ENCODE measurements at places on chromosomes 3 and 15.

DNA sequence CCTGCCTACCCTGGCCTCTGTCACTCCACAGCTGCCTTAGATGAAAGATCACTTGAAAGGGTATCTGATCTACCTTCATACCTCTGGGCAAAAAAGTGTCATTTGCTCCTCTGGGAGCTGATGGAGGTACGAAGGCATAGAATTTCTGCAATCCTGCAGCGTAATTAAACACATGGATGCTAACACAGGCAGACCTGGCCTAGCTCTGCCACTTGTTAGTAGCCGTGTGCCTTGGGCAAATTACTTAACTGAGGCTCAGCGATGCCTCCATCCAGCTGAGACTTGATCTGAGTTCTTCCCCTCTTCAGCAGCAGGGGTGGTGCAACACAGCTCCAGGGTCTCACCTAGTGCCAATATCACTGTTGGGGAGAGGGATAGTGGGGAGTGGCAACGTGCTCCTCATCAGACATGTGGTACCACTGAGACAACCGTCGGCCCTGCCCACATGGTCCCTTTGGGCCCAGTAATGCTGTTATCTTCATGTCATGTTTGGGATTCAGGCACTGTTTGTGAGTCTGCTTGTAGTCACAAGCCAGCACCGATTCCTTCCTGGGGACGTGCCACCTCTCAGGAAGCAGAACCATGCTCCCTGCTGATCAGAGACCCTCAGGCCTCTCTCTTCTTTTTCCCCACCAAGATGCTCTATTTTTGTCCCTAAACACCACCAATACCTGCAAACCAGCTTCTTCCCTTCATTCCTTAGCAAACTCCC is 34.1 kb upstream of the PIAS1 start:
- no peak for DNase-seq

DNA sequence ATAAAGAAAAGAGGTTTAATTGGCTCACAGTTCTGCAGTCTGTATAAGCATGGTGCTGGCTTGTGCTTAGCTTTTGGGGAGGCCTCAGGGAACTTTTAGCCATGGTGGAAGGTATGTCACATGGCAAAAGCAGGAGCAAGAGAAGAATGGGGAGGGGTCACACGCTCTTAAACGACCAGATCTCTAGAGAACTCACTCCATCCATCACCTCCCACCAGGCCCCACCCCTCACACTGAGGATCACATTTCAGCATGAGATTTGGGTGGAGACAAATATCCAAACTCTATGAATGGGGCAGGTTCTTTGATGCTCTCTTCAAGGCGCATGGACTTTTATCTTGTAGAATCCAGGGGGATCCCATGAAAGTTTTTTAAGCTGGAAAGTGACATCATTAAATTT is 75.7 kb downstream of the ITPR1 start:
- no peak for DNase-seq

GRCh38 chr15:69648775-69649735 is 196.4 kb downstream of the RPLP1 start:
- DNase-seq: no peak

DNA sequence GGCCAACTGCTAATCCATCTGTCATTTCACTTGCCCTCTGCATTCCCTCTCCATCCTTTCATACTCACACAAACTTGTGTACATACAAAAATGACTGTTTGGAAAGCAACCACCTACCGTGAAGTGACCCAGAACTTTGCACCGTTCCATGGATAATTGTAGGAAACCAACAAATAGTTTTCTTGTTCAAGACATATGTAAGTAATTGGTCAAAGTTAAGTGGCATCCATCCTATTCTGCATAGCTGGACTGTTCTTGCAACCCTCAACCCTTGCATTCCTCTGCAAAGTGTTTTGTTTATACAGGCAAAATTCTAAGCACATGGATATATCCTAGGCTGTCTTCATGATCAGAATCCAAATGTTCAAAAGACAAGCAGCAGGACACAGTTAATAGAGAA is 592.5 kb downstream of the MECOM start:
- no peak for DNase-seq

- DNase-seq: no peak
Observed at GRCh38 chr3:175489406-175489805, 630.3 kb downstream of the NAALADL2 start.

DNA sequence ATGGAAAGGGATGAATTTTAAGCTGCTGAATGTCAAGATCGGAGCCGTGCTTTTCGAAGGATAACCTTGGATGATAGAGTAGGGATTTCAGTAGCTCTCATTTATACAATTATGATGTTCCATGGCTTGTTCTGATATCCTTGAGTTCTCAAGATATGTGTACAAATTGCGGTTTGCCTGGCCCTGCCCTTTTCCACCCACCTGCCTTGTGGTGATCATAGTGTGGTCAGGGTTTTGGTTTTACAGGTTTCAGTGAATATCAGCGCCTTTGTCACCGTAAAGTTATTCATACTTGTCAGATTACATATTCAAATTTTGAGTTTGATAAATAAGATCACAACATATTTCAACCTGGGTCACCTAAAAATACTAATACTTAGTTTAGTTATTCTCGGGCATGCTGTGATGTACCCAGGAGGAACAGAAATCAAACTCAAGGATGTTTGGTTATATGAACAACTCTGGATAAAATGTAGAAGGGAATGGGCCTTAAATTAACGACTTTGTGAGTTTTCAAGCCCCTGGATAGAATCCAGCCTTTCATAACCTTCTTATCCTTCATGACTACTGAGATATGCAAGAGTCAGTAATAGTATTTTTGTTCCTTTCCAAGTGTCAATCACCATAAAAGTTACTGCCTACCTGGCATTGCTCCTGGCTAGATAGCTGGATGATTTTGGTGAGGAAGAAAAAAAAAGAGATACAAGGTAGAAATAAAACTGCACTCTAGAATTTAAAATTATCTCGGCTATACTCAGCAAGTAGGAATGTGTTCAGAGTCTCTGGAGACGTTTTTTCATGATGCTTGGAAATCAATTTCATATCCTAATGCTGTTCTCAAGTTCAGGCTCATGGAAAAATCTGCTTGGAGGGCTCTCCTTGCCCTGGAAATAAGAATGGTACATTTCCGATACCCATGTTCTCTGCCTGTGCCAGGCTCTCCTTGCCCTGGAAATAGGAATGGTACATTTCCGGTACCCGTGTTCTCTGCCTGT is 209.2 kb upstream of the TPRG1 start:
- no peak for DNase-seq

GRCh38 chr3:53719796-53720195 is 126.4 kb downstream of the CHDH start:
- DNase-seq: no peak

- no peak for DNase-seq
Observed at GRCh38 chr3:9135930-9136525, 113.4 kb downstream of the SRGAP3 start.

DNA sequence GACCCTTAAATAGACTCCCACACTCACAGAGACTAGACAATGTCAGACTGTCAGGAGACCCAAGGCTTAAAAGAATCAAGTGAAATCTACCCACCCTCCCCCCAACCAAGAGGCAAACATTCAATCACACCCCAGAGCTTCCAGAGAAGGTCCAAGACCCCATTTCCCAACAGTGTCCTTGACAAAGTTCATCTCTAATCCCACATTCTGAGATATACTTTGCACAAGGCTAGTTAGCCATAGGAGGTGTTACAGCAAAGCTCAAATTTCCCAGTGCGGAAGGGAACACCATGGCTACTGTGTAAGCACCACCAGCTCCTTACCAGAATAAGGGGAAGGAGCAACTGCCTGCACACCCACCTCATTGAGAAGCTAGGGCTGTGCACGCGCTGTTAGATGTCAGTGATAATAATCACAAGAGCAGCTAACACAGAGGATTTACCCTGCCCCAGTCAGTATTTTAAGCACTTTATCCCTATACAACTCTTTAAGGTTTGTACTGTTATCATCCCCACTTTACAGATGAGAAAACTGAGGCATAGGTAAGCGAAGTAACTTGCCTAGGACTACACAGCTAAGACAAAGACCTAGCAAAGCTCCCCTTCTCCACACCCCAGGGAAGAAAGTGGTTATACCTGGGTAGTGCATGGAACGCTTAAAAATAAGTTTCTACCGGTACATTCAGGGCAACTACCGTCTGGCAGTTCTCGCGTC is 17.3 kb downstream of the SPATA12 start:
- no peak for DNase-seq

- no peak for DNase-seq
Observed at GRCh38 chr3:52190294-52191074, 7.5 kb upstream of the ALAS1 start.

DNA sequence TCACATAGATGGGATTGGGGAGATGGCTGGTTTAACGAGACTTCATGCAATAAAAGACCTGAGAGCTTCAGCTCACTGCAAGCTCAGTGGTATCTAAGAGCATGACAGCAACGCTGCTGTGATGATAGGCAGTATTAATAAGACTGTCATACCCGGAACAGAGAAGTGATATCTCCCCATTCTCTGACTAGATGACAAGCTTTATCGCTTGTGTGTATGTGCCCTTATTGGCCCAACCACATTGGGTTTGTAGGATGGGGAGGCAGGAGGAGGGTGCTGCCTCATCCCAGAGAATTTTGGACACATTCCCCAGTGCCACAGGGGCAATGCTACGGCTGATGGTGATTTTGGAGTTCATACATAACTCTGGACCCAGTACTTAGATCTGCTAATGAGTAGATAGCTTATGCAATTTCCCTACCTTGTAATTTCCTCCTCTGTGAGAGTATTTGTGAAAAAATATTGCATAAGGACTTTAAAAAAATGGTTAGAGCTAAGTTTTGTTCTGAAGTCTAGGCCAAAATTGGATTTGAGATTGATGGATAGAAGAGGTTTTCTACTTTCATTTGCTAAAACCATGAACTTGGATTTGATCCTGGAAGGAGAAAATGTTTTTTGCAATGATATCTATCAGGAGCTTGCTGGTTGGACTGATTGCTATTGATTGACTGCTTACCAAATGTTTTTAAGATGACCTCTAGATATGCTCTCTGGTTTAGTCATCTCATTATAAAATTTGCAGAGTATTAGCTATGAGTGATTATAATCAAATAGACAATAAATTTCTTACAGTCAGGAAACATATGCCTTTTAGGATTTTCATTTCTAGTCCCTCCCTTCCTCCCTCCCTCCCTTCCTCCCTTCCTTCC is 14.0 kb upstream of the TMEM212 start:
- no peak for DNase-seq

GRCh38 chr3:195063581-195064193 is 207.3 kb downstream of the XXYLT1 start:
- DNase-seq: no peak

DNA sequence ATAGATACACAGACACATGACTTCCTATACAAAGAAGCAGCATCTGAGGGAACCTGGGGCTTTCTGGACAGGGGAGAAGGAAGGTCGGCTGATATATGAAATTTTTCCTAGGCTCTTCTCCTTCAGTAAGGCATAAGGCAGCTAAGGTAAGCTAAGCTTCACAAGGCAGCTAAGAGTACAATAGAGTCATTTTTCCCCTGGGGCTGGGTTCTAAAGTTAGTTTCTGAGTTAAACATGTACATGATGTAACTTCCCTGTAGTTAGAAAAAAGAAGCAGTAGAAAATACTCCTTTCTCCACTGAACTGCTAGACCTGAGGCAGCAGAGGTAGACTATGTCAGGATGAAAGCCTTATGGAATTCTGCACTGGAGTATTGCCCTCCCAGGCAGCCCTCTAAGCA is 109.6 kb downstream of the PLD1 start:
- DNase-seq: no peak

GRCh38 chr3:112086875-112087524 is 811 bp downstream of the C3orf52 start:
- DNase-seq: no peak

- DNase-seq: no peak
Observed at GRCh38 chr3:147359177-147360050, 46.9 kb downstream of the ZIC4 start.

- DNase-seq: no peak
Observed at GRCh38 chr3:126476166-126477060, 722 bp upstream of the ZXDC start.

DNA sequence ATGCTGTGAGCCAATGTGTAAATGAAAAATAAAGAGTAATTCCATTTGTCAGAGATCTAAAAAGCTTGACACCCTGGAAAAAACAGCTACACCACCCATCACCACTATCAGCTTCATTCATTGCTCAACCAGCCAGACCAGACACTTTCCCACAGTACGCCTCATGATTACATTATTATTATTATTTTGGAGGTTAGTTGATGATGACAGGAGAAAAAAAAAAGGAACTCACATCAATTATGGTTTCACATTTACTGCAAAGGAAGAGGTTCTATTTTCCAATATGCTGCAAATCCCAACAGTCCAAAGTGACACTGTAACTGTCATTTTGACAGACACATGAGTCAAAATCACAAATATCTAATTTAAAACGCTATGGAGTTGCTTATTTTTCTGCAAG is 134.7 kb upstream of the TSC22D2 start:
- no peak for DNase-seq

GRCh38 chr15:62578546-62578945 is 413.5 kb upstream of the C2CD4B start:
- DNase-seq: no peak

DNA sequence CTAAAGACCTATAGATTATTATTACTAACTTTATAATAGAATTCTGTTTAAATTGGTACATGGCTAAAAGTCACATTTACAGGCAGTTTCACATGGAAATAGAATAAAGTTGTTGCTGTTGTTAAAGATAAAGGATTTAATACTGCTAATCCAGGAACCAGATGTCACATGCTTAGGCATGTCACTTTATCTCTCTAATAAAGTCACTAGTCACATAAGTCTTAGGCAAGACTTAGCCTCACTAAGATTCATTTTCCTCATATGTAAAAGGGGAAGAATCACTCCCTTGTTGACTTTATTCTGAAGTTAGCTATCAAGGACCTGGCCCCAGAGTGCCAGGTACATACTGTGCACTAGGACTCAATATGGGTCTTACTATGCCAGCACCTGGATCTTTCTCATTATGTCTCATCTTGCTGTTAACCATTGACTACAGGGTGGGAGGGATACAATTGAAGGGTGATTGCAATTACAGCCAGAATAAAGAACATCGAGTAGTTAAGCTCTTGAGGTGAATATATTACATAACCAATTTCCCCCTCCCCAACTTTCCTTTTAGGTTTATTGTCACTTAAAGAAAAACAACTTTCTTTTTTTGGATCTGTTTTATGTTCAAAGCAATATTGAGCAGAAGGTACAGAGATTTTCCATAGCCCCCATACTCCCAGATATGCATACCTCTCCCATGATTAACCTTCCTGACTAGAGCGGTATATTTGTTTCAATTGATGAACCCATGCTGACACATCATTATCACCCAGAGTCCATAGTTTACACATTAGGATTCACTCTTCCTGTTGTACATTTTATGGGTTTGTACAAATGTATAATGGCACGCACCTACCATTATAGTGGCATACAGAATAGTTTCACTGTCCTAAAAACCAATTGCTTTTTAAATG is 36.6 kb downstream of the LNP1 start:
- DNase-seq: no peak

DNA sequence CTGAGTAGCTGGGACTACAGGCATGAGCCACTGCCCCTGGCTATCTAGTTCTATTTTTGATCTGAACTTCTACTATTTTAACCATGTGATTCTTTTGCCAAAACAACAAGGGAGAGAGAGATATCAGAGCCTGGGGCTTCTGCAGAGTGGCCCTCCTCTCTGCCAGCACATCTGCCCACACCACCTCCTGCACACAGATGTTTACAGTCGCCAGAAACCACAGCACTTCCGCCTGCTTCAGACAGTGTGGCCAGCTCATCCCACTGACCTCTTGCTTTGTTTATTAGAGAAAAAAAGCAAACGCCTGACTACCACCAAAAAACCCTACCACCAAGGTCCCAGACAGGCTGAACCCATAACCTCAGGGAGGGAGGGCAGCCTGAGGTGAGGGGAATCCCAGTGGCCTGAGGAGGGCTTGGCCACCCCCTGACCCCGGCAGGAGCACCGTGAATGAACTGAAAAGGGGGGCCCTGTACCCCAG is 85.9 kb upstream of the ABHD2 start:
- DNase-seq: no peak

GRCh38 chr15:95825671-95826411 is 504.7 kb upstream of the NR2F2 start:
- DNase-seq: no peak
